ENCODE measurements at places on chromosomes 4 and X. TPM values are rescaled to one million over a fixed set of nuclear protein-coding genes. Genes with fewer than 3 reads are reported as not detected.

Gene ARSJ
- 32.0 TPM for total RNA-seq

Gene MED12
- total RNA-seq: 25.5 TPM

Gene KLKB1
- total RNA-seq: not detected

Gene PPEF1
- total RNA-seq: not detected

Gene GPAT3
- 0.84 TPM for total RNA-seq

Gene PNMA6A
- total RNA-seq: 0.08 TPM

Gene IGSF1
- total RNA-seq: not detected

Gene RPS6KA6
- total RNA-seq: 7.7 TPM

Gene P2RY10
- not detected for total RNA-seq

Gene SLC16A2
- 45.2 TPM for total RNA-seq

Gene SCML2
- 0.94 TPM for total RNA-seq

Gene BMP2K
- total RNA-seq: 39.4 TPM

Gene RBM46
- not detected for total RNA-seq

Measured in HFFc6 (cell line).